COR-L47 (cell line): ENCODE measurements at places on chromosomes 4 and X.

DNA sequence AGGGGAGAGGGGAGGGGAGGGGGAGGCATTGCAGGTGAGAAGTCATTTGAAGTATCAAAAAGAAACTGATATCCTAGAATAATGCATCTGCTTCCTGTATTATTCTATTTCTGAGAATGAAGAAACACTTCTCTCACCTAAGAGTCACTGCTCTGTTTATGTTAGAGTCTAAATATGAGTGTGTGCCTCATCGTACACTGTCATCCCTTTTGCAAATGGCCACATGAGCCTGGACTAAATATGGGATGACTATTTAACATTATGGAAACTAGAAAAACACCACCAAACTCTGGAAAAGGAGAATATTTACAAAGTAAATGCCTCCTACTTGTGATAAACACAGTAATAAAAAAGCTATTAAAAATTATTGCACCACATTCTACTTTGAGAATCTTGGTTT lies 146.4 kb upstream of the NOCT start:
- DNase-seq = no peak

DNA sequence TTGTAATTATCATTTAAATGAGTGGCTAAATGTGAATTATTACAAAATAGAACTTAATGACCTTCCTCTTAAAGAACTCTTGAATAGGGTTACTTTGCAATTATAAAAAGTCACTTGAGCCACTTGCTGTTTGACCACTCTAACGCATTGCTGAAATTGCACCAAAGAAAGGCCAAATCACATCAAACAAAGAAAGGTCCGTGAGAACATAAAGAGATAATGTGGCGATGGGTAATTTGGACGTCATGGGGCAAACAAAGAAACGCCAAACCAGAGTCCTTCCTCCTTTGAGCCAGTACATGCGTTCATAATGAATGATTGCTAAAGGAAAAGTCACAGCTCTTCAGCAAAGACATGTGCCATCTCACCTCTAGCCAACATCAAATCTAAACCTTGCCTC lies 229.8 kb upstream of the STS start:
- DNase-seq = no peak

GRCh38 chrX:118350221-118350620 lies 4.3 kb downstream of the WDR44 start:
- no peak for DNase-seq

DNA sequence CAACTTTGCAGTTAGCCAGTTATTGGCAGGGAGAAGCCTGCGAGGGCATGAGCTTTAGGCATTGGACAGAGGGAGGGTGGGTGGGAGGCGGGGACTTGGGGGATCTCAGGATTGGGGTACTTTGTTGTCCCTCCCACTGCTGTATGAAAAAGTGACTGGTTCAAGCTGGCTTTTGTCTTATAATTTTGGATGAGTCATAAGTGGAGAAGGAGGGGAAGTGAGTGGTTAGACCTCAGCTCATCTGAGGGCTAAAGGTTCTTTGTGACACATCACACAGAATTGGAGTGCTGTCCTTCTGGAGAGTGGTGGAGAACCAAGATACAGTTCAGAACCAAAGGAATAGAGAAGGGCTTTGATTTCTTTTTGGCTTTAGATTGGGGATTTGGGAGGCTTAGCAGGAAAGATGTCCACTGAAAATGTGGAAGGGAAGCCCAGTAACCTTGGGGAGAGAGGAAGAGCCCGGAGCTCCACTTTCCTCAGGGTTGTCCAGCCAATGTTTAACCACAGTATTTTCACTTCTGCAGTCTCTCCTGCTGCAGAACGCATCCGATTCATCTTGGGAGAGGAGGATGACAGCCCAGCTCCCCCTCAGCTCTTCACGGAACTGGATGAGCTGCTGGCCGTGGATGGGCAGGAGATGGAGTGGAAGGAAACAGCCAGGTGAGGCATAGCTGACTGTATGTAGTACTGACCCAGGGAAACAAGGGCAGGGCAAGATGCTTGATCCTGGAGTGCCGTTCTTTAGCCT lies at the start of gene SLC4A4:
Gene SLC4A4, plus strand, starts transcription at position 175 of the 748 bp plus-strand sequence.
- no peak for DNase-seq

GRCh38 chrX:113868711-113869110 lies 715.2 kb upstream of the HTR2C start:
- no peak for DNase-seq

DNA sequence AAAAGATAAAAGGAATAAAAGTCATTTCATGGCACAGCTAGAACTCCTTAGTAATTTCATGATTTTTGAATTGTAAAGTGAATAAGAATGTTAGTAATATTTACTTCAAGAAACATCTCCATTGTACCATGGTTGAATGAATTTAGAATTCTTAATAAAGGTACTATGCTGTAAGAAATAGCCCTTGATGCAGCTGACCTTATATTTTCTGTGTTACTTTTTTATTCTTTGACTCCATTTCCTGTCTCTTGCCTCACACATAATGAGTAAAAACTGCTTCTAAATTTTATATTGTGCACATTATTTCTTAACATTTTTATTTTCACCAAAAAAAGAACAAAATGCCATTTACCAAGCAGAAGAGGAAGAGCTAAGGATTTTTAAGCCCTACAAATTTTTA lies 81.9 kb upstream of the PDHA2 start:
- no peak for DNase-seq

DNA sequence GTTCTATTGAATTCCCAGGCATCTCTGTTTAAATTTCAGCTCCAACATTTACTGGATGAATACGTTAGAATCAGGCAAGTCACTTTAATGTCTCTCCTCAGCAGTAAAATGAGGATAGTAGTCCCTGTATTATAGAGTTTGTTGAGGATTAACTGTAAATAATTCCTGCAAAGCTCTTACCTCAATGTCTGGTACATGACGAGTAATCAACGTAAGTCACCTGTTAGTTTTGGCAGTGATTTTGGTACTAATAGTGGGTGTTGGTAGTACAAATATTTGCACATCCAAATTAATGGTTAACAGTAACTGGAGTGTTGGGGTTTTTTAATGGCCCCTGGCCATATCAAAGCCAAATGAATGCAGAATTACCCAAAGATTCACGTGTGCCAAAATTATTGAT lies 189.8 kb upstream of the GALNT7 start:
- peak; percentile 44 for DNase-seq

GRCh38 chr4:108072300-108072699 lies 82.6 kb downstream of the HADH start:
- DNase-seq = peak; percentile 36

DNA sequence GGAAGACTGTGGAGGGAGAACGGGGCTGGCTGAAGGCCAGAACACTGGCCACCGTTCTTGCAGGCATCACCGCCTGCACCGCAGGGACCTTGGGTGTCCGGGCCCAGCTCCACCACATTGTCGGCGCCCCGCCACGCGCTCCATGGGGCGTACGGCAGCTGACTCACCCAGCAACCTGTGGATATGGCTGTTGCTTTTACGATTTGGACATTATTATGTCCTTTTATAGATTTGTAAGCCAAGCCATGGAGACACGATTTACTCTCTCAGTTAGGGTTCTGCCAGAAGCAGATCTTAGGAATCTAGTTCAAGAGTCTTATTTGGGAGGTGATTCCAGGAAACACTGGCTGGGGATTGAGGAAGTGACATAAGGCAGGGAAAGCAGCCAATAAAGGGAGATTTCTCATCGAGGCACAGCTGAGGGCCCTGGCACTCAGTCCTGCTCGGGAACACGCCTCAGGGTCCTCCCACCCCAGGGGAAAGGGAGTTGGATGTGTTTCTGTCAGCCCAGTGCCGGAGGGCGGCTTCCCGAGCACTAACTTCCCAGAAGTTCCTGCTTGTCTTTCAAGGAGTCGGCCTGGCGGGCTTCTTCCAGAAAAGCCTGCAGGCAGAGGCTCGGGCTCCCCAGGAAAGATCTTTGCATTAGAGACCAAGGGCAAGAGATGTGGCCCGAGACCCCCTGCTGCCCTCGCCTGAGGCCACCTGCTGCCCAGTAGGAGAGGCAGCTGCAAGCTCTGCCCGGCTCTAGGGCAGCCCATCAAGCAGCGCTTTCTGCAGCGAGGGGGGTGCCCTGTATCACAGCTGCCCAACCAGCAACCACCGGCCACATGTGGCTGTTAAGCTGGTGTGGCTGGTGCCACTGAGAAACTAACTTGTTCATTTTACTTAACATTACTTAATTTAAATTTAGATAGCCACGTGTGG lies 52.9 kb downstream of the CRMP1 start:
- DNase-seq = no peak

DNA sequence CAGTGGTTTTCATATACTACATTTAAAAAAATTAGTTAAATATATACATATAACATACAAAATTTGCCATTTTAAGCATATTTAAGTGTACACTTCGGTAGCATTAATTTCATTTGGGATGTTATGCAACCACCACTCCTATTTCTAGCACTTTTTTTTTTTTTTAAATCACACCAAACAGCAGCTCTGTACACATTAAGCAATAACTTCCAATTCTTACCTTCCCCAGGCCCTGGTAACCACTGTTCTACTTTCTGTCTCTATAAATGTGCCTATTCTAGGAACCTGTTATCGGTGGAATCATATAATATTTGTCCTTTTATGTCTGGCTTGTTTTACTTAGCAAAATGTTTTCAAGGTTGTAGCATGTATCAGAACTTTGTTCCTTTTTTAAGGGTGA lies 39.1 kb downstream of the TMEM164 start:
- DNase-seq = no peak

GRCh38 chrX:119760026-119760877 lies 1.9 kb downstream of the SOWAHD start:
- no peak for DNase-seq

DNA sequence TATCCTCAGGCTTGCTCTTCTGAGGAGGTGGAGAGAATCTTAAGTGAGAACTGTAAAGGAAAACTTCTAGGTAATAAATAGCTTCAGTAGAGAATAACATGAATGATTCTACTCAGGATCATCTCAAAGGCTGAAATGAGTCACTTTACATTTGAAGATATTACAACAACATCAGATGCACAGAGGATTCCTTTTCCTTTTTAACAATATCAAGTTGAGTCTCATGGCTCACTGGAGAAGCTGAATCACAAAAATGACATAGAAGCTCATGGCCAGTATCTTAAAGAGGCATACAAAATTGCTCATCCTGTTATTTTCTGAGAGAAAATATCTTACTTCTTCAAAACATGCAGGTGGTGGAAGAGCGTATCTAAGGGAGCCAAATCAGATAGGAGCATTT lies 72.5 kb upstream of the EMCN start:
- no peak for DNase-seq

DNA sequence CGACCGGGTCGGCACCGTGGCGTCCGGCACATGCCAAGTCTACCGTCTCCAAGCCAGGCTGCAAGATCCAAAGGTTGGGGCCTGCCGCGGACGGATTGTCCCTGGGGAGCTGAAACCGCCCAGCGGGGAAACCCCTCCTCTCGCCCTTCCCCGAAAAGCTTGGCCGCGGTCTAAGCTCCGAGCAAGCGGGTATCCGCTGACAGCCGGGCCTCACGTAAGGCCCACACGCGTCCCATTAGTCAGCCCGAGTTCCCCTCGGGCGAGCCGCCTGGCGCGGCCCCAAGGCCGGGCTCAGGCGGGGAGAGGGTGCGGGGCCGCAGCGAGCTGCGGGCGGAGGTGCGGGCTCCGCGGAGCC lies 6.8 kb upstream of the BCOR start:
- DNase-seq = peak; percentile 13

- no peak for DNase-seq
Measured at GRCh38 chr4:105686571-105686970, 21.9 kb downstream of the INTS12 start.

DNA sequence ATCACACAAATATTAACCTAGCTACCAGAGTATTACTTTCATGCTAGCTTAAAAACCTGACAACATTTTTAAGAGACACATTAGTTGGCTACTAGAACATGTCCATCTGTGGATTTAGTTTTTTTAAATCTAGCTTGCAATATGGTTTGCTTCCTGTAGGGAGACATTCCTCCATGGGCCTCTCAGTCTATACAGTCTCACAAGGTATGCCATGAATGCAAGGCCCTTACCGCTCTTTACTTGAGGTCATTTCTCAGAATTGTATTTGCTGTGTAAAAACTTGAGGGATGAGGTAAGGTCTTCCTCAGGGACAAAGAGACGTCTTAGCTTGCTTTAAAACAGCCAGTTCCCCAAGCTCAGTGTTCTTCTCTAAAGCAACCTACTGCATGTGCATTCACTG lies 26.9 kb downstream of the UBA6 start:
- no peak for DNase-seq

- DNase-seq = peak; percentile 46
Measured at GRCh38 chrX:30308263-30309138, 689 bp downstream of the NR0B1 start.
